ENCODE measurements at places on chromosomes 5 and 9. TPM values are rescaled to one million over a fixed set of nuclear protein-coding genes. Genes with fewer than 3 reads are reported as not detected.

- no peaks in the 10 kb centered on the region for H3K36me3 ChIP-seq
- no peak overlapping the region for H3K27ac ChIP-seq
- H3K4me3 ChIP-seq: no peak overlapping the region
- no peak for DNase-seq
- peaks cover 5% of the 10 kb centered on the region for H3K4me1 ChIP-seq
Observed at GRCh38 chr9:127229691-127230417, 34.7 kb upstream of the GARNL3 start.

GRCh38 chr5:176639981-176640380 is 7.3 kb upstream of the TSPAN17 start:
- no peaks in the 10 kb centered on the region for H3K27me3 ChIP-seq
- H3K4me3 ChIP-seq: no peak overlapping the region
- no peak for DNase-seq

DNA sequence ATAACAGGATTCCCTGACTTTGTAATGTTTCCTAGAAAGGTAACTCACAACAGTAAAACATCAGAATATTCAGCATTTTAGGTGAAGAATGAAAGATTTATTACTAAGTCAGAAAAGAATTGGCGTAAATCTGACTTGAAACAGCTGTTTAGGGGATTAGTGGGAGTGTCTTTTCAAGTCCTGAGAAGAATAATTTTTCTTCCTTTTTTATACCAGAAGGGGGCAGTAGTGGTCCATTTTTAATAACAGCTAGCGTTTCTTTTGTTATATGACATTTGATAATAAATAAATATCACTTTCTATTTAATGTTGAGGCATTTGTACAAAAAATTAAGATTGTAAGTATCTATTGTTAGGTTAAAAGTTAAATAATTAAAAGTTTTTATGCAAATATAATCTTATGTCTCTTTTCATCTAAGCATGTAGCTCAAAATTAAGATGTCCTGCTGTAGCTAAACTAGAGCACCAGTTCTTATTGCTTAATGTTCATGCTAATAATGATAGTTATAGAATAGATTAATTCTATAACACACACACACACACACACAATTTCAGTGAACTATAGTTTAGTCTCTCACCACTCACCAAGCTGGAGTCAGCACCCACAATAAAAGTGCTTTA is 258.7 kb upstream of the ARRDC3 start:
- H3K27ac ChIP-seq: no peak overlapping the region
- H3K36me3 ChIP-seq: no peaks in the 10 kb centered on the region
- DNase-seq: no peak

DNA sequence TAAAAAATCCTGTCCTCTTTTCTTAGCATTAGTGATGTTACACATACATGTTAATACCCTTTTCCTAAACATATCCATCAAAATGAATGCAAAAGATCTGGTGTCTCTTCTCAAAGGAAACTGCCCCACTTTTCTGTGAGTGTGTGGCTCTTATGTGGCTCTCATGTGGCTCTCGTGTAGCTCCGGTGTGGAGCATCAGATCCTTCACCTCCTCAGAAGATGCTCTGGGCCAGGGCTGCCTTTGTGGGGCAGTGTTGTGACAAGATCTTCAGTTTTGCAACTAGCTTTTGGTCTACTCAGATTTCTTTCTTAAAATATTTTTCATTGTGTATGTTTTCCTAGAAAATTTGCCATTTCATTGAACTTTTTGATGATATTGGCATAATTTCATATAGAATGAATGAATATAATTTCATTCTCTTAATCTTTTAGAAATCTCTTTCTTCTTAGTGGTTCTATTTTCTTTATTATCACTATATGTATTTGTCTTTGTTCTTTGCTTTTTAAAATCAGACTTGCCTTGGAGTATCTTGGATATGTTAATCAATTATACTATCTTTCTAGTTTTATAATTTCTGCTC is 19.4 kb downstream of the GARNL3 start:
- no peaks in the 10 kb centered on the region for H3K27me3 ChIP-seq
- no peak overlapping the region for H3K27ac ChIP-seq

DNA sequence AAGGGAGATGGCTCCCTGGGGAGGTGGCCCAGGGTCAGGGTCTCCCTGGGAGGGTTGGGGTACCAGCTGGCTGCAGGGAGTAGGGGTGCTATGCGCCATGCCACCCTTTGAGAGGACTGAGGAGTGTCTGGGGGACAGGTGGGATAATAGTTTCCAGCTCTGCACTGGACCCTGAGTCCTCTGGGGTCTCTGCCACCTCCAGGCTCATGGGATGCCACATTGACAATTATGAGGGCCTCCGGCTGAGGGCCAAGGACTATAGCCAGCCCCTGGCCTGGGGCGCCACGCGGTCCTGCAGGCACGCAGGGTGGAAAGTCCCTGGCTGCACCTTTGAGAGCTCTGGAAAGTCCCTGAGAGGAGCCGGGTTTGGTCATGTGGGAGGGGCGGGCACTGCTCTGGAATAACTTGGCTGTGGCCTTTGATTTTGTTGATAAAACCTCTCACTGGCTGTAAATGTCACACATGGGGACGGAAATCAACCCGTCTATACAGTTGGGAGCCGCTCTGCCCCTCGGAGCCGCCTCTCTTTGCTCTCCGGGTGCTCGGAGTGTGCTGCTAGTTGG is 16.0 kb downstream of the TRAF2 start:
- no peaks in the 10 kb centered on the region for H3K4me1 ChIP-seq
- H3K27me3 ChIP-seq: no peaks in the 10 kb centered on the region
- no peak overlapping the region for H3K4me3 ChIP-seq
- H3K27ac ChIP-seq: no peak overlapping the region
- DNase-seq: no peak

DNA sequence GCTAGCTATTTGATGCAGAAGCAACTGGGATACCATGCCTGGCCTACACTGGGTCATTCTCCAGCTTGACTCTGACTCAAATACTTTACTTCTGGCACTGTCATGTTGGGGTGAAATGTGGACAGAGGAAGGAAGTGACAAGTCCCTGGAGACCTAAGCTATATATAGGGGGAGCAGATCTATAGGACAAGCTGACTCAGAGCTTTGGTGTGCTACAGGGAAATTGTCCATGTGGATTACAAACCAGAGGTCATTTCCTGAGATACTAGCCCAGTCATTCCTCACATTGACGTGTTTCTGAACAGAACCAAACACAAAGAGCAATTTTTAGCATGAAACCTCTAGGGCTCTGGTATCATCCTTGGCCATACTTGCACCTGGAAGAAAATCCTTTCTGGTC is 531.6 kb upstream of the CLINT1 start:
- no peaks in the 10 kb centered on the region for H3K36me3 ChIP-seq
- no peaks in the 10 kb centered on the region for H3K4me1 ChIP-seq
- no peak overlapping the region for H3K27ac ChIP-seq
- no peak overlapping the region for H3K4me3 ChIP-seq
- H3K27me3 ChIP-seq: no peaks in the 10 kb centered on the region

DNA sequence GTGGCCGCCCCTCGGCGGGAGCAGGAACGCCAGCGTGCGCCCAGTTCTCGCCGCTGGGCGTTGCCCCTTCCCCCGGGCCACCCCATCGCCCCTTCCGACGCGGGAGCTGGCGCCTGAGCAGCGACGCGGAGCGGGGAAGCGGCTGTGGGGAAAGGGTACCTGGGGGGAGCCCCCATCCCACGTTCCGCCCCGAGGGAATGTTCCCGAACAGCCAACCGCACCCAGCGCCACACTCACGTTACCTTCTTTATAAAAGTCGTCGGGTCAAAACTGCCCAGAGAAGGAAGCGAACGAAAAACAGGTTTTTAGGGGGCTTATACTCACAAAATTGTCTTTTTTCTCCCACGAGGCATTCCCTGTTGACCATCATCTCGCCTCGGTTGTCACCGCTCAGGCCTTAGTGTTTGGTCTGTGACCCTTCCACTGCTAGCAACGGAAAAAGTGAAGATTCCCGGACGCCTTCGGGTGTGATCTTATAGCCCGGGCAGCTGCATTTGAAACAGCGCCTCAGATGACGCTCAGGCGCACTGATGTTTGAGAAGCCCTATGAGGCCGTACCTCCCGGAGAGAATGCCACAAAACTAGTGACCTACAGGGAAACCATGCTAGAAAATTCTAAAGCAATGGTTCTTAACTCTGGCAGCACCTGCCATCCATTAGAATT is 475 bp upstream of the GOLM1 start:
- H3K36me3 ChIP-seq: no peaks in the 10 kb centered on the region
- no peaks in the 10 kb centered on the region for H3K4me1 ChIP-seq
- DNase-seq: peak; percentile 74

DNA sequence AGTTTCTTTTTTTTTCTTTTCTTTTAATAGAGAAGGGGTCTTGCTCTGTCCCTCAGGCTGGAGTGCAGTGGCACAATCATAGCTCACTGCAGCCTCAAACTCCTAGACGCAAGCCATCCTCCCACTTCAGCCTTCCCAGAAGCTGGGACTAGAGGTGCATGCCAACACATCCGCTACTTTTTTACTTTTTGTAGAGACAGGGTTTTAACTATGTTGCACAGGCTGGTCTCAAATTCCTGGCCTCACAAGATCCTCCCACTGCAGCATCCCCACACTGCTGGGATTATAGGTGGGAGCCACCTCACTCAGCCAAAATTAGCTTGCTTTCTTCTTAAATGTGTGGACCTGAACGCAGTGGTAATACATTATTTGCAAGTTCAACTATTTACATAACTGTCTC is 66.1 kb downstream of the SERINC5 start:
- no peaks in the 10 kb centered on the region for H3K27me3 ChIP-seq
- no peak overlapping the region for H3K27ac ChIP-seq
- no peak overlapping the region for H3K4me3 ChIP-seq
- no peak for DNase-seq
- H3K36me3 ChIP-seq: no peaks in the 10 kb centered on the region

GRCh38 chr5:160921-161802 is 30.1 kb upstream of the LRRC14B start:
- H3K27ac ChIP-seq: no peak overlapping the region
- H3K27me3 ChIP-seq: no peaks in the 10 kb centered on the region
- no peak for DNase-seq
- H3K4me3 ChIP-seq: no peak overlapping the region

DNA sequence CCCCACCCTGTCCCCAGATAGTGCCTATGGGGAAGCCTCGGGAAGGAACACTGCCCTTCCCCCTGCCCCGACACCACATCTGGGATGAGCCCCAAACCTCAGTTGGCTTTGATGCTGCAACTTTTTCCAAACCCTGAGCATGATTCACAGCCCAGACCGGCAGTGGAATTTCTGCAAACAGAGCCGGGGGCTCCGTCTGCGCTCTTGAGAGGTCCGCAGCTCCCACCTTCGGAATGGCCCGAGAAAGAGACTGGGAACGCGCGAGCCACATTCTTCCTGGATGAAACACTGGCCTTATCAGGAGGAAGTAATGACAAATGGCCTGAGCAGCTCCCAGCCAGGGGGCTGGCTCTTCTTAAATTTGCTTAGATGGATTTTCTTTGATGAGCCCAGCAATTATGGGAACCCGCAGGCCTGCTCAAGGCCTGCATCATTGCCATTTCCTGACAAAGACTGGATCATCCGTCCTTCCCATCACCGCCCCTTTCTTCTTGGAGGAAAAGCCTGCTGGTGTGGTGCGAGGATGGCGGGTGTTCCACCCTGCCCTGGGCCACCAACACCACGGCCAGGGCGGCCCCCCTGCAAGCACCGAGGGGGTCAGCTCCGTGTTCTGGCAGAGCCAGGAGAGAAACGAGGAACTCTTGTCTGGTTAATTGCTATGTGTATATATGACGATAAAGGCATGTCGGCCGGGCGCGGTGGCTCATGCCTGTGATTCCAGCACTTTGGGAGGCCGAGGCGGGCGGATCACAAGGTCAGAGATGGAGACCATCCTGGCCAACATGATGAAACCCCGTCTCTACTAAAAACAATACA is 38.8 kb upstream of the COL5A1 start:
- no peak overlapping the region for H3K4me3 ChIP-seq
- no peaks in the 10 kb centered on the region for H3K27me3 ChIP-seq
- H3K4me1 ChIP-seq: no peaks in the 10 kb centered on the region
- no peak overlapping the region for H3K27ac ChIP-seq

DNA sequence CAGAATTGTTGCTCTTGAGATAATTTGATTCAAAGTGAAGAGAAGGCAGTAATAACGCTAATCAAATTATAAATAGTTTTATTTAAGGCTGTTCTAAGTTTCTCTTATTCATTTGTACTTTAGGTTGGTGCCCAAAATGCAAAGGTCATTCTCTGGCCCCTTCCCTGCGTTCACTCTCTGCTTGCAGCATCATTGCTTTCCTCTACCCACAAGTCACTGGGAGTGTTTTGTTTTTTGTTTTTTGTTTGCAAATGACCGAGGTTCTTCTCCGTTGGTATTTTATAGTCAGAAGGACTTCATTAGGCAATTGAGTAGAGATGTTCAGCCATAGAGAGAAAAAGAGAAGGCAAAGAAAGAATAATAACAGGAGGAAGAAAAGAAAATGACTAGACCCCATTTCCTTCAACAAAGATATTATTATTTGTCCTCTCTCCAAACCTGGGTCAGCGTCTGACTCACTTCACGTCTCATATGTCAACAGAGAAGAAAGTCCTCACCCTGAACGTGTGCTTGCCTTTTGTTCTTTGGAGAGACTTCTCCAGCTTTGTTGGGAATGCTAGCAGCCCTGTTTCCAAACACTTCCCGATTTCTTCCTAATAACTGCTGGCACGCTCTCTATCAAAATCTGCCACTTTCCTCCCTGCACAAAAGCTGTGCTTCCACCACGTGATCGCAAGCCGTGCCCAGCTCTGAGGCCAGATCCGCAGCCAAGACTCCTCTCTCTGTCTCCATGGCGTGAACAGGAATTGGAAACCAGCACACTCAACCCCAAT is 119.8 kb downstream of the EBF1 start:
- no peak for DNase-seq
- H3K4me3 ChIP-seq: no peak overlapping the region
- H3K4me1 ChIP-seq: peaks cover 4% of the 10 kb centered on the region
- no peaks in the 10 kb centered on the region for H3K36me3 ChIP-seq

GRCh38 chr5:68447136-68447929 is 231.8 kb downstream of the PIK3R1 start:
- H3K27ac ChIP-seq: no peak overlapping the region
- no peaks in the 10 kb centered on the region for H3K4me1 ChIP-seq
- no peaks in the 10 kb centered on the region for H3K36me3 ChIP-seq
- no peak overlapping the region for H3K4me3 ChIP-seq

DNA sequence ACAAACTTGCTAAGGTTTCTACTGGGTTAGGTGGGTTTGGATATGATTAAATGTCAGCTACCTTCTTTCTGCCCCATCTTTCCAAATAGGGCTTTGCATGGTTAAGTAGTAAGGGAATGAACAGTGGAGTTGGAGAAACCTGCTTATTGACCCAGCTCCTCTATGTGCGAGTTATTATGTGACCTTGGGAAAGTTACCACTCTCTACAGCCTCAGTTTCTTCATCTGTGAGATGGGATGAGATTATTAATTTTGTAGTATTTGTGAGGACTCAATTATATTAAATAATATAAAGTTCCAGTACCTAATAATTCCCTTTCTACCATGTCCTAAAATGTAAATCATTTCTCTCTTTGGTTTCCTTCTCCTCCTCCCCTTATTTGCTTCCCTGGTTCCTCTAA is 123.4 kb downstream of the GDNF start:
- H3K27me3 ChIP-seq: no peaks in the 10 kb centered on the region
- H3K36me3 ChIP-seq: no peaks in the 10 kb centered on the region
- H3K4me3 ChIP-seq: no peak overlapping the region
- H3K4me1 ChIP-seq: no peaks in the 10 kb centered on the region

- H3K27me3 ChIP-seq: no peaks in the 10 kb centered on the region
- no peak for DNase-seq
- no peaks in the 10 kb centered on the region for H3K4me1 ChIP-seq
- H3K36me3 ChIP-seq: no peaks in the 10 kb centered on the region
Observed at GRCh38 chr9:3205421-3206095, 320.2 kb downstream of the RFX3 start.

Gene TLX3
- total RNA-seq: not detected

Gene NR5A1
- total RNA-seq: 0.42 TPM

Gene PSMB7
- total RNA-seq: 222 TPM

Gene SLC9A3
- total RNA-seq: 0.95 TPM

Gene JAKMIP2
- total RNA-seq: 13.4 TPM

Gene PCDHGA8
- total RNA-seq: 1.4 TPM

Gene PTGDS
- 2.3 TPM for total RNA-seq

Gene MLANA
- total RNA-seq: not detected

Gene SCGB3A2
- total RNA-seq: 63.6 TPM

Gene PHYHD1
- 14.1 TPM for total RNA-seq

All from H1 (cell line).